ENCODE measurements at places on chromosomes 4 and X.

GRCh38 chr4:145338568-145338967 is 143.1 kb upstream of the SMAD1 start:
- no peak for DNase-seq

- DNase-seq = no peak
These were observed 190.9 kb upstream of the PACRGL start for GRCh38 chr4:20509315-20509714.

- no peak for DNase-seq
These were observed 223.3 kb downstream of the COL25A1 start for GRCh38 chr4:109079201-109079600.

GRCh38 chr4:145075742-145076468 is 22.1 kb downstream of the ANAPC10 start:
- DNase-seq = no peak

DNA sequence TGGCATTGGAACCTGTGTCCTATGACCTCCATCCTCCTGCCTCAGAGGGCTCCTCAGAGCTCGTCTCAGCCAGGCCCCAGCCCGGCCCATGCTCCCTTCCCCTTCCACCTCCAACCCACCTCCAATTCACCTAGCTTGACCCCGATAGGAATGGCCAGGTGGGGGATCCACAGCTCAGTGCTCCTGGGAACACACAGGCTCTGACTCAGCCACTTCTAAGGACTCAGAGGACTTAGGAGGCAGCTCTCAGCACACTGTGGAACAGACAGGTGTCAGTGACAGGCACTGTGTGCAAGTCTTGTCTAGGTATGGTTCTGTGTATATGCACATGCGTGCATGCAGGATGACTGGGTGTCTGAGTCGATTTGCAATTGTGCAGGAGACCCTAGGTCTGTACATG is 44.8 kb downstream of the PJA1 start:
- no peak for DNase-seq

- no peak for DNase-seq
These were observed 46.9 kb upstream of the VEGFC start for GRCh38 chr4:176839656-176840055.

- no peak for DNase-seq
These were observed 94.3 kb downstream of the TEX13A start for GRCh38 chrX:105126201-105126600.

GRCh38 chr4:102869569-102870197 is 891 bp downstream of the CISD2 start:
- DNase-seq = peak; percentile 61

DNA sequence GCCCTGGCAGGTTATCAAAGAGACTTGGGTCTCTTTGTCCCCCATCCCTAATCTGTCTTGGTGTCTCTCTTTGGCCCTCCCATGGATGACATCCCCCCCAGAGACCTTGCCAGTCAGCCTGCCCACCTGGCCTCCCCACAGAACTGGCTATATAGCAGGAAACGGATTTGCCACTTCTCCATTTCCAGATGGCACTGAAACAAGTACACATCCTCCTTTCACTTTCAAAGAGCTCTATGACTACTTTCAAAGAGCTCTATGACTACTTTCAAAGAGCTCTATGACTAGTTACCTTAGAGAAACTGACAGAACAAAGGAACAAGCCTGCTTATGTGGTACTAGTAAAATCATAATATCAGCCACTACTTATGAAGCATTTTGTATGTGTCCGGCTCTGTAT is 175.3 kb downstream of the MAML3 start:
- peak; percentile 79 for DNase-seq

- no peak for DNase-seq
These were observed 23.0 kb downstream of the SNX25 start for GRCh38 chr4:185232370-185232769.

DNA sequence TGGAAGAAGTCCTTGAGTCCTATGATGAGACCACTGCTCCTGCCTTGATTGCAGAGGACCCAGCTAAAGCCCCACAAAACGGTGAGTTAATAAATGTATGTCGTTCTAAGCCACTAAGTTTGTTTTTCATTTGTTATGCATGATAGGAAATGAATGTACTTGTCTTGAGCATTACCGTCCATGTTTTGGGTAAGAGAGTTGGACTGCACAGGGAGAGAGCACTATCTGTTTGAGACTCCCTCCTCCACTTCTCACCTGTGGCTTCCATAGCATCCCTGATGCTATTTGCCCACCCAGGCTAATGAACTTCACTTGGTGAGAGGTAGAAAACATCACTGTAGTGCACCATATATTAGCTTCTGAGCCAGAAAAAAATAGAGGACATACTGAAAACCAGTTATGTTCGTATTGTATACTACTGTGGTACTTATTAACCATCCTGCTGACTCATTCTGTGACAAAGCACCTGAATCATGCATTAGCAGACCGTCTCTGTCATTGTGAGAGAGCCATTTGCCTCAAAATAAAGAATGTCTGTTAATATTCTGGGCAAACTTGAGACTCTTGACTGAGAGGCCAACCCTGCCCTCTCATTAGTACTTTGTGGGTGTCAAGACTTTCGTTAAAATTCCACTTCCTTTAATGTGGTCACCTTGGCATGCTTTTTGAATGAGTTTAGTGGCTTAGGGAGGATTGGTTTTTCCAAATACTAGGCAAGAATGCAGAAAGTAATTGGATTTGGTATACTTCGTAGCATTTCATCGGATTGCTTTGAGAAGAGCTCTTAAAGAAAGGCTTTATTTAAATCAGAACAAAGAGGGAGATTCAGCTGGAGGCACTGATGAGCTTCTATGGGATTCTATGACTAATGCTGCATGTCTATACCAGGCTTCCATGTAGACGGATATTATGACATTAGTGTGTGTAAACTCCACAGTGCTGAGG is 99.3 kb upstream of the GRPR start:
- DNase-seq = no peak

DNA sequence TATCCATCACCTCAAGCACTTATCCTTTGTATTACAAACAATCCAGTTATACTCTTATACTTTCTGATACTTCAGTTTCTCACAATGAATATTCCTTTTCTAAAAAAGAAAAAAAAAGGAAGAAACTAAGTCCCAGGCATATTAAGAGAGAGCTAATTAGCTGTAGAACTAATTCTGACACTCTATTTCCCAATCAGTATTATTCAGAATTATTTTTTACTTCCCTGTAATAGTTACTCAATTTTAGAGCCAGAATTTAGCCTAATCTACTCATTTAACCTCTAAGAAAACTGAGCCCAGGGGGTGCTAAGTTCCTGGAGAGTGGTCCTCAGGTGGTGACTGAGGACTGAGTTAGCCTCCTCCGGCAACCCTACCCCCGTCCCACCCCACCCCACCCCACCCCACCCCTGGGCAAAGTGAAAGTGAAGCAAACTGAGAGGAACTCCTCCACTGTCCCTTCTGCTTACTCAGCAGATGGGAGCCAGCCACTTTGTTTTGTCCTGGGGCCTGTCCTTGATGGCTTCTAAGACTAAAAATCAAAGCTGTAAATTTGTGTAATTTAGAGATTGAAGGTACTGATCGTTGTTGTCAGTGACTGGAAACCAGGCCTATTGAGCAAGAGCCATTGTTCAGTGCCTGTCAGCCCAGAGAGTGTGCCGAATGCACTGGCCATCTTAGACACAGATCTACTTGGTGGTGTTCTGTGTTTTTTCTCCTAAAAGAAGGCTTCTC is 162.1 kb downstream of the CBR4 start:
- no peak for DNase-seq

- no peak for DNase-seq
These were observed 618.2 kb upstream of the PCDH10 start for GRCh38 chr4:132530861-132531260.
